ENCODE measurements at places on chromosomes 16 and 17.

GRCh38 chr17:33523577-33523981, 230.5 kb upstream of the ASIC2 start:
- DNase-seq, result no peak

GRCh38 chr16:53369921-53370320, 64.3 kb upstream of the RBL2 start:
- no peak for DNase-seq

DNA sequence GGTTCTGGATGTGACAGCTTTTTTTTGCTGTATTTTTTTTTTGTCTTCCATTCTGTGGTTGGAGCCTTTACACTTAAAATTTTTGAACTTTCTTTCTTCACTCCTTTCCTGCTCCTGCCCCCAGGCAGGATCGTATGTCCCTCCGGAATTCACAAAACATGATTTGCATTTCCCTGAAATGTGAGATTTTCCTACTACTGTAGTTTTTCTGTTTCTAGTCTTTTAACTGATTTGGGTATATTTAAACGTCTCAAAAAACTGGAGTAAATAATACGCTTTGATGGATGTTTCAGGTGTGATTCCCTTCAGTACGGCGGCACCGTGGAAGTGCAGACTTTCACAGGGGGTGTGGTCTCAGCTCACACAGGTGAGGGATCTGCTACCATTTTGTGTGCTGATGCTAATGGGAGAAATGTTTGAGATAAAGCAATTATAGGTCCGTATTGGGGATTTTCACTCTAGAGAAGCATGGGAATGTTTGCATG, 686 bp downstream of the SRCAP start:
- DNase-seq, result no peak

- no peak for DNase-seq
These were observed 78.7 kb downstream of the ZDHHC7 start for GRCh38 chr16:84932681-84933080.

- no peak for DNase-seq
These were observed 23.7 kb downstream of the HELZ start for GRCh38 chr17:67221062-67221998.

- no peak for DNase-seq
These were observed 1.5 kb upstream of the GFAP start for GRCh38 chr17:44916781-44917241.

- no peak for DNase-seq
These were observed 27.6 kb upstream of the RBBP6 start for GRCh38 chr16:24511792-24512191.

GRCh38 chr17:10772425-10773380, 31.2 kb downstream of the TMEM238L start:
- DNase-seq, result no peak

DNA sequence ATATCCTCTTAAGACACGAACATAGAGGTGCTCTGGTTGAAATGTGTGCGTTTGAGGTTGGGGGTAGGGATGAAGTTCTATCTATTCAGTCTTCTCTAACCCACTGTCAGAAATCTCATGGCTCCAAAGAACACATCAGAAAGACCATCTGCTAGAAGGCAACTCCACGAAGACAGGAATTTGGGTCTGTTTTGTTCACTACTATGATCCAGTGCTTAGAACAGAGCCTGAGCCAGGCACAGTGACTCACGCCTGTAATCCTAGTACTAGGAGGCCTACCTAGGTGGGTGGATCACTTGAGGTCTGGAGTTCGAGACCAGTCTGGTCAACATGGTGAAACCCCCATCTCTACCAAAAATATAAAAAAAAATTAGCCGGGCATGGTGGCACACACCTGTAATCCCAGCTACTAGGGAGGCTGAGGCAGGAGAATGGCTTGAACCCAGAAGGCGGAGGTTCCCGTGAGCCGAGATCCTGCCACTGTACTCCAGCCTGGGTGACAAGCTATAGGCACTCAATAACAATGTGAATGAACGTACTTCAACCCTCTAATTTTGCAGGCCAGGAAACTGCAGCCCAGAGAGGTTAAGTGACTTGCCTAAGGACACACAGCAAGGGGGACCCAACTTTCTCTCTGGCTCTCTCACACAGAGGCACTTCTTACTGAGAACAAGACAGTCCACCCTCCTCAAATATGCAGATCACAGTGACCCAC, 2.3 kb downstream of the CASKIN2 start:
- DNase-seq, result no peak

DNA sequence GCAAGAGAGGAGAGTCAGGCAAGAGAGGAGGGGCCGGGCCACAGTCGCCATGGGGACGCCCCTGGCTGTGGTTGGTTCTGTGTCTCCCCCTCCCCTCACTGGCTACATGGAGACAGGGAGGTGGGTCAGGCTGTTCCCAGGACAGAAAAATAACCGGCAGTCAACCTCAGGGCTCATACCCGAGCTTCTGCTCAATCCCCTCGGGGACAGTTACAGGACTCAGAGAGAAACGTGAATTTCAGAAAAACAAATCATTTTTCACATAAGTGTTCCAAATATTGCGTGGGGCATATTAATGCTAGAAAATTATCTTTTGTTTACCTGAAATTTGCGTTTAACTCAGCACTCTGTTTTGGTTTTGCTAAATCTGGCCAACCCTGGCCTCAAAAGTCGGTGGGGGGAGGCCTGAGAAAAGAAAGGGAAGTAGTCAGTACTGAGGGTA, 22.2 kb upstream of the CPSF4L start:
- DNase-seq, result no peak

- no peak for DNase-seq
These were observed 561 bp upstream of the HERPUD1 start for GRCh38 chr16:56931271-56931891.

DNA sequence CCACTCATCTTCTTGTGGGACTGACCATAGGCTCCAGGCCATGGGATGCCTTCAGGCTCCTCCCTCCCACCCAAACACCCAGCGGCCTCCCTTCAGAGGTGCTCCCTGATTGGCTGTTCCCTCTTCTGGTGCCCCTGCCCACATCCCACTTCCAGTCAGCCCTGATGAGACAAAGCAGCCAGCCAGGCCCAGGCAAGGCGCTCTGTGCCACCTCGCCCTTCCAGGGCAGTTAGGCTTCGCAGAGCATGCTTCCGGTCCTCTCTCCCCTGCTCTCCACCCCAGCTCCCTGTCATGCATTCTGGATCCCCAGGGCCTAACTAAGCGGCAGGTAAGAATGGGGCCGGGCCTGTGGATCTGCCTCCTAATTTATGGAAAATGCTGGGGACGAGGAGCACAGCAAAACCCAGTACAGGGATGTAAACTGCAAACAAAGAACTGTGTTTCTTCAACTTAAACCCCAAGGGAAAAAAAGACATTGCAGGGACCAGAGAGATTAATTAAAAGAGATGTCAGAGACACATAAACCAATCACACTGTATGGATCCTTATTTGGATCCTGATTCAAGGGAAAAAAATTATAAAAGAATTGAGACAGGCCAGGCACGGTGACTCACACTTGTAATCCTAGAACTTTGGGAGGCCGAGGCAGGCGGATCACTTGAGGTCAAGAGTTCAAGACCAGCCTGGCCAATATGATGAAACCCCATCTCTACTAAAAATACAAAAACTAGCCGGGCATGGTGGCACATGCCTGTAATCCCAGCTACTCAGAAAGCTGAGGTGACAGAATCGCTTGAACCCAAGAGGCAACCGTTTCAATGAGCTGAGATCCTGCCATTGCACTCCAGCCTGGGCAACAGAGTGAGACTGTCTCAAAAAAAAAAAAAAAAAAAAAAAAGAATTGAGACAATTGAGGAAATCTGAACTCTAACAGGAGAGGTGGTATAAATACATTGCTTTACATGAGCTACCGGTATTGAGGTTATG, 26.0 kb downstream of the ZDHHC7 start:
- no peak for DNase-seq

DNA sequence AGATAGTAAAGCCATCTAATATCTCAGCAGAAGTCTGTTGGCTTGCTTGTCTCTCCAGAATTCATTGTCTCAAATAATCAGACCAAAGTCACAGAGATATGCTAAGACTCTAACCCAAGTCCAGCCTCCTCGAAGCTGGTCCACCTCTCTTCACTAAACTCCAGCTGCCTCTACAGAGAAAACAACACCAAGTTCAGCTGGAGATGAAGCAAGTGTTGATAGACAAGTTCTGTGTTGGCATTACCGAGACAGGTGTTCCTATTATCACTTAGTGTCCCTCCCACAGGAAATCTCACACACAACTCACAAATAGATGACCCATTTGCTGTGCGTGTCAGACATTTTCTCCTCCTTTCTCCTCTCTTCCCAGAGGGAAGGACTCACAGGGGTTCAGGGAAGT, 164.4 kb upstream of the ANKFN1 start:
- DNase-seq, result no peak

- DNase-seq, result no peak
These were observed 16.0 kb downstream of the SPNS3 start for GRCh38 chr17:4449736-4450135.

DNA sequence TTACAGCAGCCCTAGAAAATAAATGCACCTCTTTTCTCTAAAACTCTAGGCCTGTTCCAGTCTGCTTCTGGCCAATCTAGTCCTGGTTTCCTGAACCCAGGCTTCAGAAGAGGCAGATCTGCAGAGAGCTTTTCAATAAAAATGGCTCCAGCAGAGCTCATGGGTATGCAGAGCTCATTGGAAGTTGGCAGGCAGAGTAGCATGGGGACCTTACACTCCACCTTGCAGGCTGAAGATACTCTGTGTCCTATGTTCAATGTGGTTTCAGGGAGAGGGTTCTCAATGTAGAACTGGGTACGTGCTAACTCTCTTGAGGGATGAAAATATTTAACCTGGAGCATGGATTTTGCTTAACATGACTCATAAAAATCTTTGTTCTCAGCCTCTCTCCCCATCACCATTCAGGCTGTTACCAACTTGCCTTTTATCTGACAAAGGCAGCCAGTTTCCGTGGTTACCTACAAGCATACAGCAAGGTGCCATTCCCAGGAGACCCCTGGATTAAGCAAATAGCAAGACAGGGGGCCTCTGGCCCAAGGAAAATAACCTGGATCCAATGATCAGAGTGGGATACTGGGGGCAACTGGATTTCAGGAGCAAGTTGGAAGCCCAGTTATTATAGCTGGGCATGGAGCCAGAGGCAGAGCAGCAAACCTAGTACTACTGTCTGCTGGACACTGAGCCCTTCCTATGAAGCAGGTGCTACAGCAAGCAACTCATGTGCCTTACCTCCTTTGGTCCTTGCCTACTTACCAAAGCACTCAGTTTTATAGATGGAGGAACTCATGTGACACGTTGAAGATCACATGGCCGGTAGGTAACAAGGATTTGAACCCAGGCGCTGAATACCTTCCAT, 98.2 kb upstream of the DHX40 start:
- DNase-seq, result no peak

GRCh38 chr17:63439687-63440086, 6.4 kb downstream of the CYB561 start:
- DNase-seq, result no peak

- DNase-seq, result no peak
These were observed 11.2 kb downstream of the NLK start for GRCh38 chr17:28053725-28054124.

DNA sequence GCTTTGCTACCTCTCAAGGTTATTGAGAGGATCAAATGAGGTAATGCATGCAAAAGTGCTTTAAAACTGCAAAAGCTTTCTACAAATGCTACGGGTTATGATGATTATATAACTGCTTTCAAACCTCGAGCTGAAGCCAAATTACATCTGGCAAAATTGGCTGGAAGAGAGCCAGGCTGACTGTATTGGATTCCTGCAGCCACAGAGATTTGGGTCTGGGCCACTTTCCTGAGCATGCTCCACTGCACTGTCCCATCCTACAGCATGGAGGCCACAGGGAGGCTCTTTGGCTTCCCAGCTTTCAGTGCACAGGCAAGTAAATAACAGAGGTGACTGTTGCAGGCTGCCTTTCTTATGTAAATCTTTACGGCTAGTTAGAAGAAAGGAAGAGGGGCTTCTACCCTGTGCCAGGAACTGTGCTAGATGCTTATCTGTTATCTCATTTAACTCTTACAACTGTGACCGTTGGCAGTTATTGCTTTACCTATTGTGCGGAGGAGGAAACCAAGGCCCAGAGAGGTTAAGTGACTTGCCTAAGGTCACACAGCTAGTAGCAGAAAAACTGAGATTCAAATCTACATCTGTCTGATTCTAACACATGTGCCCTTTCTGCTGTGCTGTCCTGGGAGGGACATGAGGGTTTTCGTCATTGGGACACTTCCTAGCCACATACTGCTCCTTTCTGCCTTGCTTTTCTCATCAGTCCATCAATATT, 121.8 kb downstream of the SPACA3 start:
- DNase-seq, result no peak

DNA sequence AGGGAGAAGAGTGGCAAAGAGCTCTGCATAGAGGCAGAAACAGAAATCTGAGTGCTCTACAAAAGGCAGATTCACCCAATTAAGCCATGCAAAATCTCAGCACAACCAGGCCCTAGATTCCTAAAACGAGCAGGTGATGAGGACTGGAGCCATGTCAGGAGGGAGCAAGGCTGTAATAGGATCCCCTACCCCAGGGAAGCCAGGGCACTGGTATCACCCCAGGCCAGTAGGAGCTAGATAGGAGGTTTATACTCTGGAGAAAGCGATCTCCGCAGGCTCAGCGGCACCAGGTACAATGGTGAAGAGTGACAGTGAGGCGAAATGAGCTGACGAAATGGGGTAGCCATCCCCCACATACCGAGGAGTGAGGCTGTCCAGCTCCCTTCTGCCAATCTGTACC, 171.5 kb downstream of the PARN start:
- no peak for DNase-seq

- no peak for DNase-seq
These were observed 158.3 kb upstream of the NOL11 start for GRCh38 chr17:67559381-67559966.

GRCh38 chr16:4548124-4548523, 8.0 kb upstream of the C16orf96 start:
- DNase-seq, result no peak

GRCh38 chr17:48027322-48027981, 10.1 kb downstream of the COPZ2 start:
- no peak for DNase-seq

GRCh38 chr16:50245417-50246298, 20.7 kb upstream of the ADCY7 start:
- DNase-seq, result no peak

DNA sequence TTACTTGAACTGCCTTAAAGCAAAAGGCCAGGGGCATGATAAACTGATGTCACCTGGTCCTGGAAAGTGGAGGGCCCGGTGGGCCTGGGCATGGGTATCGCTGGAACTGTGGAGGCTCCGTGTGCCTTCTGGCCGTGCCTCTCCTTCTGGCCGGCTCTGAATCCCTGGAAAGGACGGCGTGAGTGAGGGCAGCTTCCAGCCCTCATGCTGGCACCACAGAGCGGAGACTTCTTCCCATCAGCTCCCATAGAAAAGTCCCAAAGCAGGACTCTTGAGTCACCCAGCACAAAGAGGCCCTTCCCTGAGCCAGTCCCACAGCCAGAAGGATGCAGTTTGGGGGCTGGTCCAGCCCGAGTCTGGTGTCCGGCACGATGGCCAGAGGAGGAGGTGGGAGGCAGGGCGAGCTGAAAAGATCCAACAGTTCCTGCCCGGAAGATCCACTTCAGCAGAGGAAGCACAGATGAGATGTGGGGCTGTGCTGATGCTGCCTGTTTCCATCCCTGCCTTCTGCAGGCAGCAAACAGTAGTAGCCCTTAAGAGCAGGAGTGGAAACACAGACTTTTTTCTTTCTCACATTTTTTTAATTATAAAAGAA, 7.8 kb downstream of the GAA start:
- no peak for DNase-seq

- no peak for DNase-seq
These were observed 19.2 kb downstream of the UNC119 start for GRCh38 chr17:28533091-28533807.

GRCh38 chr17:56815711-56816110, 18.0 kb downstream of the C17orf67 start:
- DNase-seq, result no peak

- DNase-seq, result no peak
These were observed 1094.9 kb upstream of the EEF2KMT start for GRCh38 chr16:6192532-6192931.
